ENCODE measurements at places on chromosomes 2 and 18.

GRCh38 chr2:33190393-33190937, 243.7 kb downstream of the LTBP1 start:
- no peak for DNase-seq

DNA sequence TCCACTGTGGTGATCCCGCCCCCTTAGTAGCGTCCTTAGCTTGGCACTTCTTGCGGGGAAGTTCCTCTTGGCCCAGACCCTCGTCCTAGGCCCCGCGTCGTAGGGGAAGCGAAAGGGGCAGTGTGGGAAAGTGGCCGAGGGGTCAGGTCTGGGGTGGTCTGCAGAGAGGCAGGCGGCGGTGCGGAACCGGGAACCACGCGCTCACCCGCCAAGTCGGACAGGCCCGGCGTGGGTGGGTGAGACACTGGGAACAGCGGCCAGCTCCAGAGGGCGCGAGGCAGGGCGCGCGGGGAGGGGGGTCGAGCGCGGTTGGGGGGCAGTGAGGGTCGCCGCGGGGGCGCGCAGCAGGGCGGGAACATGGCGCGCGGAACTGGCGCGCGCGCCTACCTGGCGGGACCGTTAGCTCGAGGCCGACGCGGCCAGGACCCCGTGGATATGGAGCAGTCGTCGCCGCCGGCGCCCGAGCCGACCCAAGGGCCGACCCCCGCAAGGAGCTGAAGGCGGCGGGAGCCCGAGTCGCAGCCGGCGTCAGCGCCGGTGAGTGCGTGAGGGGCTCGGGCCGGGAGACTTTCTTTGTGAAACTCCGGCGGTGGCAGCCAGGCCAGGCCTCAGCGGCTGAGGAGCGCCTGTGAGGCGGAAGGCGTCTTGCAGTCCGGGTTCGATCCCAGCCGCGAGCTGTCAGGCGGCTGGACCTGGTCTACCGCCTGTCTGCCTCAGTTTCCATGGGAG, 2896.7 kb upstream of the TEKT4 start:
- DNase-seq, result no peak

DNA sequence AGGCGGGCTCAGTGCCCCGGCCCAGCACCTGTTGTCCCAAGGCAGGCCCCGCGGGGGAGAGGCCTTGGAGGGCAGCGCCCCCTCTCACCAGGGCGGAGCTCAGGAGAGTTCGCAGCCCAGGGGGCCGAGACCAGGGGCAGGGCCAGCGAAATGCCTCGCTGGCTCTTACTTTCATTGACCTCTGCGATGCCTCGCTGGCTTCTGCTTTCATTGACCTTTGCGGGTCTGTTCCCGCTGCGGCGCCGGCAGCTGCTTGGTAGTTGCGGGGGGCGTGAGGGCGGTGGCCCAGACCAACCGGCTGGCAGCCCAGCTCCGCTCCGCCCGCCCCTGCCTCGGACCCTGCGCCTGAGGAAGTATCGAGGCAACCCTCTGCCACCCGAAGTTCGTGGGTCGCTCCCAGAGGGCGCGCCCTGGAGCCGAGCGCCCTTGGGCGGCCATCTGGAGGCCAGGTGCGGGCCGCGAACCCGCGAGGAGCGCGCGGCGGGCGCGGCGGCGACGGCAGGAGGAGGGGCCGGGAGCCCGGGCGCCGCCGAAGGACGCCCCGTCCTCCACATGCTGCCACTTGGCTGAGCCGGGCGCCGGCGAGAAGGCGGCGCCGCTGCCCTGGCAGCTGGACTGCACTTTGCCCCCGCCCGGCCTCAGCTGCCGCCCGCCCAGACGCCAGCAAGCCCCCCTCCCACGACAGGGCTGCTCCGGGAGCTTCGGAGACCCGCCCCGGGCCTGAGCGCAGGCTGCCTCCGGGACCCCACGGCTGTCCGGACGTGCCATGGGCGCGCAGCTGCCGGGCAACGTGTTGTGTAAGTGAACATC, 118.0 kb upstream of the MSTN start:
- no peak for DNase-seq

DNA sequence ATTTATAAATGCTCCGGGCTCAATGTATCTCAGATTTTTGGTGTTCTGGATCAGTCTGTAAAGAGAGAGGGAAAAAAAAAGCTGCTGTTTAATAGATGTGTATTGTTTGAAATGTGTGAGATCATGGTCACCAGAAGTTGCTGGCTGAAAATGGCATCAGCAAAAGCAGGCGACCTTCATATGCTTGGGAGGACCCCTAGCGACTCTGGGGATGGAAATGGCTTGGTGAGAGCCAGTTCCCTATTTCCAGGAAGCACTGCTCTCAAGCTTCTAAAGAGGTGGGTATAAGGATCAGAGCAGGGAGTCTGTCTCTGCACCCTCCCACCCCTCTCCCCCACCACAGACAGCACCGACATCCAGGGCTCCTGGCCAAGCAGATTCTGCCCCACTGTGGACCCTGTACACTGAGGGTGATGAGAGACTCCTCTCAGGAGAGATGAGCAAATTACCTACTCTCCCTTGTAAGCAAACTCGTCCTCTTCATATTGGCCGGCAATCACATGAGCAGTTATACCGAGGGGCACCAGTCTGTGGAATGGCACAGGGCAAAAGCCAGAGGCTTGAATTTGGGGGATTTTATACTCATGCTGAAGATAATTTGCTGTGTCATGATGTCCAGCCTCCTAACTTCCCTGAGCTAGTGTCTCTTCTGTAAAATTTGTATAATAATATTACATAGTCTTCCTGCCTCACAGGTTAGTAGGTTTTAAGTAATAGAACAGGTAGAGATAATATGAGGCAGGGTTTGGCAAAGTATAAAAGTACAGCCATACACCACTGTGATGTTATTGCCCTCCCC, 29.6 kb downstream of the LHCGR start:
- no peak for DNase-seq

DNA sequence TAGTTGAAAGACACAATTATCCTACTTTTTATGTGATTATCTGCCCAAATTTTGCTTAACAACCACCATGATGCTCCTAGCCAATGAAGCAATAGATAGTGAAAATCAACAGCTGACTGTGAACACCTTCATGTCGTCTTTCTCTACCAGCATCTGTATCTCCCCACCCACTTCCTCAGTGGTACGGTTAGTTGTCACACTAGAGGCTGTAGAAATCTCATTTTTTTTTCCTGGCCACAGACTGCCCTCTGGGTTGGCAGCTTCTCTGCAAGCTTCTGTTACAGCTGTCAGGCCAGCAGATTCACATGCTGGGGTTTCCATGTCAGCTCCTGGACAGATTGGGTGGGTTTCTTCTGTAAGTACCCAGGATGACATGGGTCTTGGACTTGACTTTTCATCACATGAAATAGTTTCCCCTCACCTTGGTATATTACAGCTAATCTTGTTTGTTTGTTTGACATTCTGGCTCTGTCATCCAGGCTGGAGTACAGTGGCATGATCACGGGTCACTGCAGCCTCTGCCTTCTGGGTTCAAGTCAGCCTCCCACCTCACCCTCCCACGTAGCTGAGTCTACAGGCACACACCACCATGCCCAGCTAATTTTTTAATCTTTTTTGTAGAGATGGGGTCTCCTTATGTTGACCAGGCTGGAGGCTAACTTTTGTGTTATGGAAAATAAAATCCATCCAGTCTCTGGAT, 24.3 kb downstream of the STAT4 start:
- no peak for DNase-seq

DNA sequence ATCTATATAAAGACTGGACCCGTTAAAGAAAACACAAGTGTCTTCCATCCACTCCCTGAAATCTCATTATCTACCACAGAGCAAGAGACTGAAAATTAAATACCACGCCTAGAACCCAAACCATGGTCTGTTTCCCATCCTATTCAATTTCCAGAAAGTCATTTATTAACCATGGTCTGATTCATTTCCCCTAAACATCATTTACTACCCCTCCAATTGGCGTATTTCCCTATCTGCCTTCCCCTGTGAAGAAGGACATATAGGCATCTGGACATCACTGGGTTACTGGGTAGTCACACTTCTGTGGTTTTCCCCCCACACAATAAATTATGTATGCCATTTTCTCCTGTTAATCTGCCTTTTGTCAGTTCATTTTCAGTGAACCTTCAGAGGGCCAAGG, 30.8 kb downstream of the CCDC93 start:
- DNase-seq, result no peak

- DNase-seq, result no peak
Measured at GRCh38 chr2:37934591-37935513, 9.8 kb downstream of the RMDN2 start.

DNA sequence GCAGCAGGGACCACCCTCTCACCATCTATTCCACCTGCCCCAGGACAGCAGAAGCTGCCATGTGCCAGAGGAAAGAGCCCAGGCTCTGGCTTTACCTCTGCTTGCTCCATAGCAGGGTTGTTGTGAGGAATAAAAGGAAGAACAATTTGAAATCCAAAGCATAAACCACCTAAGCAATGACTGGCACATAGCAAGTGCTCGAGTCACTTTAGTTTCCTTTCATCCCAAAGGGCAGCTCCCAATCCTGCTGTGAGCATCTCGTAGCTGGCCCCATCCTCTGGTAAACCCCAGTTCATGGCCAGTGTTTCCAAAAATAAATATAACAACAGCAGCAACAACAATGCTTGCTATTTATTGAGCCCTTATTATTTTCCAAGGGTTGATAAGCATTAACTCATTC, 923.5 kb downstream of the EPHA4 start:
- DNase-seq, result no peak

DNA sequence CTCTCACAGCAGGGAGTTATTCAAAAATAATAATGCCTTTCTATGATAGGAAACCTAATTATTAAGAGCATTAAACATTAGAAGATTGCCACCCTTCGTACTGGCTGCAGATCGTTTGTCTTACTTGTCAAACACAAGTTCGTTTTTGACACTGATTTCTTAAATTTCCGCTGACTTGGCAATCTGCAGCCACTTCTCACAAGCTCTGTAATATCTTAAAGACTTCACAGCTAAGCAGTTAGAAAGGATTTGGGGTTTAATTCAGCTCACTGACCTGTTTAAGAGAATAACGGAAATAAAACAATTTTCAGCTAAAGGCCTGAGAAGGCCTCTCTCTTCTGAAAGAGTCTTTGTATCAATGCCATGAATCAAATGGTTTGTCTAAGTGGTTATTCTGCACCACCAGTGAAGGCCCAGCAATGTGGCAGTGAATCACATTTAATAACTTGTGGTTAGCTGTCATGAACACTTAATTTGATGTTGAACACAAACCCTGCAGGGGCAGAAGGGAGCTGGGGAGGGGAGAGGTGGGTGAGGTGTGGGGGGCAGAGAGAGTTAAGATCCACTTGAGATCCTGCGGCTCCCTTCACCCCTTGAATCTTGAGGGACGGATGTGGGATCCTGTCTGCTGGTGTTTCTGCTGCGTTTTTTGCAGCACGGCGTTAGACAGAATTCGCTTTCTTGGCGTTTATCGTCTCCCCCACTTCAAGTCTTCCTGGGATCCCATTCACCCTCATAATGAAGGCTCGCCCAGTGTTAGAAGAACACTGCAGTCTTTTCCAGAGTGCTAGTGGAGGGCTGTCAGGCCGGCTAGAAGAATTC, 145.4 kb upstream of the SATB2 start:
- no peak for DNase-seq

- no peak for DNase-seq
Measured at GRCh38 chr2:147679191-147679954, 165.5 kb upstream of the ACVR2A start.

GRCh38 chr2:161432107-161432506, 16.0 kb downstream of the TBR1 start:
- DNase-seq, result no peak

GRCh38 chr2:178530131-178530530, 49.9 kb downstream of the PLEKHA3 start:
- DNase-seq, result no peak

- no peak for DNase-seq
Measured at GRCh38 chr2:1995987-1996386, 251.7 kb upstream of the PXDN start.

GRCh38 chr2:2873450-2873811, 504.2 kb downstream of the EIPR1 start:
- no peak for DNase-seq

DNA sequence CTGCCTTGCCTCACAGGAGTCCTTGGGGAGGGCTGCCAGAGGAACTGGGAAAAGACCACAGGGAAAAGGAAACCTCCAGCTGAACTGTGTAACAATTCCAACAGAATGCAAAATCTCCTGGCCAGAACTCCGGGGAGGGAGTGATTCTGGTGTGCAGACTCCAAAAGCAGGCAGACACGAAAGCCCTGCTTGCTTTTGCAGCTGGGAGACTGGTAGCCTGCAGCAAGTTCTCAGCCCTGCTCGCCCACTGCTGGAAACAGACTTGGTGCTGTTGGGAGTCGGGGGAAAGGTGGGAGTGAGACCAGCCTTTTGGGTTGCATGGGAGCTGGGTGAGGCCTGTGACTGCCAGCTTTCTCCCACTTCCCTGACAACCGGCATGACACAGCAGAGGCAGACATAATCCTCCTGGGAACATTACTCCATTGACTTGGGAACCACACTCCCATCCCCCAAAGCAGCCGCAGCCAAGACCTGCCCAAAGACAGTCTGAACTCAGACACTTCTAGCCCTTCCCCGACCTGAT, 26.0 kb upstream of the NMI start:
- no peak for DNase-seq

DNA sequence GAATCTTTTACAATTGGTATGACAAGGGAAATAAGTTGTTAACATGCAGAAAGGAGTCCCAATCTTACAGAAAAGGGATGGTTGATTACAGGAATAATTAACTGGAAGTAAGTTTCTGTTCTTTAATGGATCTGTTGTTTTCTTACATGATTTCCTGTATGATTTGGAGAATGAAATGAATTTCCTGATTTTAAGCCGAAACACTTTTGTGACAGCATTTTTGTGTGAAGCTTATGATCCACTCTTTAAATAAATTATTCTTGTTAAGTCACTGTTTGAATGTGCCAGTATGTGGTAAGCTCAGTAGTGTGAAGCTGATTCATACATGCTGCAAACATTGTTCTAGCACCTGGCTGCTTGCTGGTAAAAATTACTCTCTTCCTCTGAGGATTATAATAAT, 516.2 kb downstream of the DCDC2C start:
- DNase-seq, result no peak

Measured in stimulated activated CD8-positive, alpha-beta memory T cell treated with anti-CD3 and anti-CD28 coated beads, Interleukin-12 subunit alpha, Interleukin-12 subunit beta, amount 100 ng/mL, for 1 hour (primary cell).